Activated CD8-positive, alpha-beta T cell treated with anti-CD3 and anti-CD28 coated beads, Interleukin-2, amount 10 ng/mL, durations not matched to agents 7 days and 5 days (primary cell): ENCODE measurements at places on chromosomes 11 and 22. TPM values are rescaled to one million over a fixed set of nuclear protein-coding genes. Genes with fewer than 3 reads are reported as not detected.

DNA sequence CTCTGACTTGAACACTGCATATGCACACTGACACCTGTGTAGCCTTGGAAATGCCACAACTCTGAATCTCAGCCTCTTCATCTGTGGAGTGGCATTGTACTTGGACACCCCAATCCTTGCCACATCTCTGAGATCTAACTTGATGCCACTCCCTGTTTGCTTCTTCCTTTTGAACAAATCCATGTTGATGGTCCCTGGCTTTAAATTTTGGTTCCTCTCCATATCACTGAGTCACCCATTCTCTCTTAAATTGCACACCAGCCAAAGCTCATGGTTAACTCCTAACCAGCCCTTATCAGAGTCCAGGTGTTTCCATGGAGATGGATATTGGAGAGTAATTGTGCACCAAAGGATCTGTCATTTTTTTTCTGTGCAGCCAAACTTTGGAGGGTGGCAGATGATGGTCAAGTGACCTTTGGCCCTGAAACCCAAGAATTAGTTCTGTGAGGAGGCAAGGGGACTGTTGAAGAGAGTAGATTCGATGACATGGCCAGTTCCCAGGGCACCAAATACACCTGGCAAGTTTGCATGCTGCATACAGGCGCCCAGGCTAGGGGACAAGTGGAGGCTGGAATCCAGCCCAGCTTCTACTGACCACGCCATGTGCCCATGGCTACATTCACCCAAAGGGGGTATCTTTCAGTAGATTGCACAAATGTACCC is 25.1 kb upstream of the PAMR1 start:
- no peak for DNase-seq

The CLCF1 gene
- 0.29 TPM for total RNA-seq

The NPTXR gene
- 0.76 TPM for total RNA-seq

DNA sequence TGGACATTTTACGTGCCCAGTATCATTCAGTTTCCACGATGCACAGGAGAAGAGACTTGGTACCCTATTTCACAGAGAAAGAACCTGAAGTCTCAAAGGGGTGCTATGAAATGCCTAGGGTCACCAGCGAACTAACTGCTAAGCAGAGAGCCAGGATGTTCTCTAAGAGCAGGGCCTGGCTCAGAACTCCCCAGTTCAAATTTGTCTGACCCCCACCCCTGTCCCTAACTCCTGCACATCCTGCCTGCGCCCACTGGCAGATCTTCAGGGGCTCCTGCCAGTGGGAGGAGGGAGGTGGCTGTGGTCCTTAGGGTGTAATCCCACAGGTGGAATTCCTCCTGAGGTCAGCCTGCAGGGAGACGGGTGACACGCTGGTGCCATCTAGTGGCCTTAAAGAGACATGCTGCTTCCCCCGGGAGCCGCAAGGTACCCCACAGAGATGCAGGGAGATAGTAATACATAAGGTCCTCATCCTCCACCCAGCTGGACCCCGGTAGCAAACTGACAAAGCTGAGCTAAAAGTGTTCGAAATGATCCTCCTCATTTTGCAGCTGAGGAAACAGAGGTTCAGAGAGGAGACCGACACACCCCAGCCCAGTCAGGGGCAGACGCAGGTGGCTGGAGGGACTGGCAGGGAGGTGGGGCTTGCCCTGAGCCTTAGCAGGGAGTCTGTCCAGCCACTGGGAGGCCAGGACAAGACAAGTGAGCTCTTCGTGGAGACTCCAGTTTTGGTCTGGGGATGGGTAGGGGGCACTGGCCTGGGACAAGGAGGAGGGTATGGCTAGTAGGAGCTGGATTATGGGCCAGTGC is 34.1 kb downstream of the MB start:
- DNase-seq, result peak; percentile 61

GRCh38 chr11:124834526-124835180 is 30.6 kb upstream of the ROBO3 start:
- DNase-seq, result no peak

GRCh38 chr11:69699213-69699612 is 4.6 kb downstream of the FGF19 start:
- no peak for DNase-seq

The SAAL1 gene
- 32.2 TPM for total RNA-seq

DNA sequence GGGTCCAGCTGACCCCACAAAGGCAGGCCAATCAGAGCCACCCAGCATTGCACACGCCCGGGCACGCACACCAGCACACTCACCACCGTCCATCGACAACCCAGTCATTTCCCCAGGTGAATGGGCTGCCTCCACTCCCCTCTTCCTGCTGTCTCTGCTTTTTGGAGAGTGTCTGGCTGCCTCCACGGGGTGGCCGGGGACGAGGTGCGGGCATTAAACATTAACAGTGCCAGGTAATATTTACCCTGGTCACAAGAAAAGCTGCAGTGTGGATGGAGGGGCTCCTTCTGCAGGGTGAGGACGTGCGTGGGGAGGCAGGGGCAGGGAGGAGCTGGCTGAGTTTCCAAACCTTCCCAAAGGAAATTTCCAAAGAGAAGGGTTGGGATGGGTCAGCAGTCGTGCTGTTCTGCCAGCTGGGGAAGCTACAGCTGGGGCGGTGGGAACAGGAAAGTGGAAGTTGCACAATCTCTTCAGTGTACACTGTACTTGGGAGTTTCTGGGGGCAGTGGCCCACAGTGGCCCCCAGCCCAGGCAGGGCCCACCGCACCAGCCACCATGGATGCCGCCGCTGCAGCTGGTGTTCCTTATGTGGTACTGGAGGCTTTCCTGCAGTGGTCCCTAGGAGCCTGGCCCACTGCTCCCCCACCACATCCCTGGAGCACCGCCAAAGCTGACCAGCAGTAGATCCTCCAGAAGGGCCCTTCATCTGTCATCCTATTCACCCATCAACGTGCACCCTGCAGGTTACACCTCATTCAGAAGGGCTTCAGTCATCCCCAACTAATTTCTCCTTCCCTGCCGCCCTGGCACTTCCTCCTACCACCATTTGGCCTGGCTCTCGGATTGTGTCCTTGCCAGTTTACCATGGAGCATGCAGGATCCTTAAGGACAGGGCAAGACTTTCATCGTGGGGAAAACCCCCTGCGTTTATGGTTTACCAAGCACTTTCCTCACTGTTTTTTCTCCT is at the start of gene FXYD2:
Gene FXYD2, minus strand, starts transcription at position 174 of the 967 bp plus-strand sequence. Its CDS starts 66 bp downstream, at position 108.
- no peak for DNase-seq

The WNT11 gene
- total RNA-seq, result 0.26 TPM

GRCh38 chr11:110728883-110729282 is 16.6 kb upstream of the ARHGAP20 start:
- no peak for DNase-seq

The MYOD1 gene
- not detected for total RNA-seq

The SHISAL1 gene
- total RNA-seq, result not detected

GRCh38 chr11:111012491-111012890 is 233.0 kb upstream of the POU2AF2 start:
- DNase-seq, result no peak

The TMEM25 gene
- total RNA-seq, result 8.9 TPM

GRCh38 chr22:37416389-37416788 is 10.9 kb downstream of the ELFN2 start:
- DNase-seq, result no peak

DNA sequence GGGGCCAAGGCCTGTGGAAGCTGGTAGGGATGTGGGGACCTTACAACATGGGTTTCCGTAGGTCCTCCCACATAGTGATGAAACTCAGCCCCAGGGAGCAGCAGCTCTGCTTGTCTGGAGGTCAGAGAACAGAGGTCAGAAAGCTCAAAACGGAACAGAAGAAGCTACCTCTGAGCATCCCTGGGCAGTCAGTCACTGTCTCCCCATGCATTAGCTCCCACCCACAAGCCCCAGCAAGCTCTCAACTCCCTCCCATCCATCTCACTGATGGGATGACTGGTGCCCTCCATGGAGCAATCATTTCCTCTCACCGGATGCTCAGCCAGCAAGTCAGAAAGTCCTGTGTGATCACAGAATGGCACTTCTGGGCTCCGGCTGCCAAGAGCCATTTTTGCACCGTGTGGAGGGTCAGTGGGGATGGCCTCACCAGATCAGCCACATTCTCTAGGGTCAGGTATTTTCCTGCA is 1.9 kb downstream of the TPP1 start:
- DNase-seq, result no peak

DNA sequence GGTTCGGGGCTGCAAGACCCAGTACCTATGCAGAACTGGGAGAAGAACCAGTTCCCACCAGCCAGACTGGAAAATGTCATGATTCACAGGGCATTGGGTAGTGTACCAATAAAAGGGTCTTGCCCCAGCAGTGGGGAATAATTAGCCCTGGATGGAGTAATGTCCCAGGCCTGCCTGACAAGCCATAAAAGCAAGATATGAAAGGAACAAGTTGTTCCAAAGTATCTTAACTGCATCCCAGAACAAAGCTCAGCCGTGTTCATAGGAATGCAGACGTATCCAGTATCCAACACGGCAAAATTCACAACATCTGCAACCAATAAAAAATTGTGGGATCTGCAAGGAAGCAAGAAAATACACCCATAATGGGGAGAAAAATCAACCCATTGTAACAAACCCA is 47.9 kb downstream of the ASCL2 start:
- no peak for DNase-seq

The NXPE2 gene
- not detected for total RNA-seq

DNA sequence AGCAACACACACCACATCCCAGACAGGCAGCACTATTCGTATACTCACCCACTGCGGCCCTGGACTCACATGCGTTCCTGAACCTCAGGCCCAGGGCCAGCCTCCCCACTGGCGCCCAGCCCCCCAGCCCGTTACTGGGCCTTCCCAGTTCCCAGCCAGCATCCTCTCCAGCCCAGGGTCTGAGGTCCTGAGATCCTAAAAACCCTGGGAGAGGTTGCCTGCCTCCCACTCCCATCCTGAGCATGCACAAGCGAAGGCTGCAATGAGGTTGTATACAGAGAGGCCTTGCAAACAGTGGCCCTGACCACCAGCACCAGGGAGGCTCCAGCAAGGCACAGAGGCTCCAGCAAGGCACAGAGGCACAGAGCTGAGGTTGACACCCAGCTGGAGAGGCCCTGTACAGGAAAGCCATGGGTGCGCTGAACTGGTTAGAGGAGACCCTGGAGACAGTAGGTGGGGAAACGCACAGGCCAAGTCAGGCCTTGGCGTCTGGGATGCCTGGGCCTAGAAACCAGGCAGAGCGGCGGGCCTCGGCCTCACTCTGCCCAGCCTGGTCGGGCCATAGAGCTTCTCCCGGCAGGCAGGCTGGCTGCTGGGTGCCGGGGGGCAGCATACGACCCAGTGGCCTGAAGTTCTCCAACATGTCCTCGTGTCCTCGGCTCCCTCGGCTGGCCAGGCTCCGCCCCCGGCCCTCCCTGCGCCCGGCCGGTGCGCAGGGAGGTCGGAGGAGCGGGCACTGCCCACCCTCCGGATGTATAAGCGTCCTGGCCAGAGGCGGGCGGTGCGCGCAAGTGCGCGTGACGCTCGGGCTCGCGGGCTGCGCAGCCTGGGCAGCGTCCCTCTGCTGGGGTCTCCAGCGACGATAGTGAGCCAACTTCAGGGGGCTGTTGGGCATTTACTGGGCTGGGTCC is 2.3 kb upstream of the TBX1 start:
- no peak for DNase-seq

DNA sequence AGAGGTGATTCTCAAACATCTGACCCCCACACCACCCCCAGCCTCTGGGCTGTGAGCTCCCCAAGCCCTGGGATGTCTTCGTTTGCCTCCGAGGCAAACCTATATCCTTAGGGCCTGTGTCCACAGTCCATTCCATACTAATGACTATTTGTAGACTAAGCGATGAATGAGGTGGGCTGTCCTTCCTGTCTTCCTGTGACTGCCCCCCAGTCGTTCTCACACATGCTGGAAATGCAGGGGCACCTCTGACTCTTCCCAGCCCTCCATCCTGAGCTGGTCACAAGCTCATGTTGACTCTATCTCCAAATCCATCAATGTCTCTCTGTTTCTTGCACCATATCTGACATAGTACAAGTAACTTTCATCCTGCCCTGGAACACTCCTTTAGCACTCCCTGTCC is 4.8 kb downstream of the ATG16L2 start:
- no peak for DNase-seq

- DNase-seq, result no peak
These were observed 98.2 kb upstream of the NAV2 start for GRCh38 chr11:19614370-19614940.

The RPL27A gene
- total RNA-seq, result 768 TPM

The CALCA gene
- total RNA-seq, result not detected

The APLNR gene
- total RNA-seq, result not detected

The ART5 gene
- total RNA-seq, result not detected

The APOBEC3A gene
- total RNA-seq, result not detected

The EIF1AD gene
- total RNA-seq, result 53.5 TPM

GRCh38 chr11:105298630-105299029 is 159.1 kb upstream of the CARD18 start:
- no peak for DNase-seq

DNA sequence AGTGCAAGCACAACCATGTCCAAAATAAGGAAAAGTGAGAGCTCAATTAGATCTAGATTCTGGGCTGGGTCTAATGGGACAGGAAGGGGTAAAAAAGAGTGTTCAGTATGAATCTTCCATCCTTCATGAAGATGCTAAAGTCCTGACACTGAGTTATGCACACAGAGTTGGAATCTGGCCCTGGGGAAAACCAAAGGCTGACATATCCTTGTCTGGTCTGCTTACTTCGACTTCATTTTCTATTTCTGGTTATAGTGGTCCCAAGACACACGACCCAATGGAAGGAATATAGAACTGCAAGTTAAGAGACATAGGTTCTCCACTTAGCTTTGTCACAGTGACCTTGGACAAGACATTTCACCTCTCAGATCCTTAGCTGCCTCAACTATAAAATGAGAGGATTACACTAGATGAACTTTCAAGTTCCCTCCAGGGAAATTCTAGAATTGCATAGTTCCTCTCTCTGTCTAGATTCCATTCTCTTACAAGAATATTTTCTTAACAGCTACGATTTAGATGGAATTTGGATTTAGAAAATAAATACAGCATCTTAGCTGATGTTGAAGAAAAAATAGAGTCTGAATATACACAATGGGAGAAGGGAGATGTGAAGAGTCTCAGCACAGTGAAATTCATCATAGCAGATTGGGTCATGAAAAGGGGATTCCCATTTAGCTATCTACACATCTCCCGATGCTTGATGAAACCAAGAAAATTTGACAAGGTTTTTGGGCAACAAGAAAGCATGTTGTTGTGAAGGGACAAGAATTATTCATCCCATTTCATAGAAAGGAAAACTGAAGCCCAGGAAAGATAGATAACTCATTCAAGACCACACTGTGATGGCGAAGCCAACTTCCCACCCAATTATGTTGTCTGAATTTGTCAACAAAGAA is 3.3 kb downstream of the BLID start:
- DNase-seq, result no peak

DNA sequence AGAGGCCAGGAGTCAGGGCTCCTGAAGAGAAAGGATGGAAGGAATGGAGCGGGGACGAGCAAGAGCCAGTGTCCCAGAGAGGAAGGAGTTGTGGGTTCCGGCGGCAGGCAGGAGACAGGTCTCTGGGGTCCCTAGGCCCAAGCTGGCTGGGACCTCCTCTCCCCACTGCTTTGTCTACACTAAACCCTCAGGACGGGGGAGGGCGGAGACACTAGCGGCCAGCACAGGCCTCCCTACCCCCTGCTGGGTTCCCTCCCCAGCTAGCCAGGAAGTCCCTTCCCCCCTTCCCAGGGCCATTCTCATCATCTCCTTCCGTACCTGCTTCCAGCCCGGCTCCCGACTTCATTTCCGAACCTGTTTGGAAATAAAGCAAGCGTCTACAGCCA is 79.5 kb downstream of the ST3GAL4 start:
- no peak for DNase-seq
